Stimulated activated CD4-positive, alpha-beta T cell treated with anti-CD3 and anti-CD28 coated beads, Interleukin-15, amount 100 ng/mL, for 48 hours (primary cell): ENCODE measurements at places on chromosomes 3 and 15.

DNA sequence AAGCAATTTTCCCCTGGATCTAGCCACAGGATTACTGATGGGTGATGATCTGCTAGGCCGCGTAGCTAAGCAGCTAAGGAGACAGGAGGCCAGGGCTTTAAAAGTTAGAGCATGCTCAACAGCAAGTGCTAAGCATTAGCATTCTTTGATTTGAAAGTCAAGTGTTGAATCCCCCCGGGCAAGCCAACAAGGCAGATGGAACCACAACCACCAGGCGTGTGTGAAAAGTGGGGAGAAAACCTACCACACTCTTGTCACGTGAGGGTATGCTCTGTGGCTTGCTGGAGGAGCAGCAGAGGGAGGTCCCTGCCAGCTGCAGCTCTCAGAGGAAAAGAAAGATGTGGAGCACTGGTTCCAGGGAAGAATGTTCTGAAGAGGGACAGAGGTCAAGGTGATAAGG, 20.9 kb downstream of the SLC51A start:
- DNase-seq = no peak

DNA sequence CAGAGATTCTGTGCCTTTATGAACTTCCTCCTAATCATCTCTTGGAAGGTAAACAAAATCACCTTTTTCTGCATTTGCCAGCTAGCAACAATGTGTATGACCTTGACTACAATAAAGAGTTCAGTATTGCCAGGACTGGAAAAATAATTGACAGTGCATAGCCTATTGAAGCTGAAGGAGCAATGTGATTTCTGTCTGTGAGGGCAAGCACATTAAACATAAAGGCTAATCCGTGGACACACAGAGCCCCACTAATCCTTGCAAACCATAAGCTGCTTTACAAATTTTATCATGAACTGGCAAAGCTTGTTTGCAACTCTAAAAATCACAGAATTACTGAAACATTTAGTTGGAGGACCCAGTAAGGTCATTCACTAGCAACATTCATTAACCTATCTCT, 563.8 kb downstream of the PYDC2 start:
- DNase-seq = no peak

- DNase-seq = no peak
These were observed 135.1 kb upstream of the ICE2 start for GRCh38 chr15:60614028-60614427.

GRCh38 chr3:150469931-150470740, 62.0 kb downstream of the TSC22D2 start:
- no peak for DNase-seq
